ENCODE measurements at places on chromosomes 11 and 22. TPM values are rescaled to one million over a fixed set of nuclear protein-coding genes. Genes with fewer than 3 reads are reported as not detected.

The CDCA5 gene
- 9.0 TPM for total RNA-seq

The CLTCL1 gene
- 4.4 TPM for total RNA-seq

The TRIM51 gene
- not detected for total RNA-seq

The FOLR3 gene
- total RNA-seq: not detected

The BTBD18 gene
- not detected for total RNA-seq

The GAB4 gene
- not detected for total RNA-seq

The SLC22A12 gene
- total RNA-seq: not detected

DNA sequence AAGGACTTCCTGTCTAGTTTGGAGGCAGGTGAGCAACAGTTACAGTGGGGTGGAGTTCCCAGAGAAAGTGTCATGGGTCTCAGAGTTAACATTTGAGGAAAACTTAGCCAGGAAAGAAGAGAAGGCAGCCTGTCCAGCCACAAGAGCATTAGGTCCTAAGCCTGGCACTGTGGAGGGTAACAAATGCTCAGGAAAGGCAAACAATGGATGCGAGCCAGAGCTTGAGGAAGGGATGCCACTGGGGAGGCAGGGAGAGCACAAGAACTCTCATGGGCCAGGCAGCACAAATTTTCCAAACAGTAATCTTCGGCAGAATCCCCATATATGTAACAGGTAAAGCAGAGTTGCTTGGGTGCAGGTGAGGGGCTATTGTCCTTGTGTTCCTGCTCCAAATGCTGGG lies 8.0 kb upstream of the SERPIND1 start:
- DNase-seq: no peak

GRCh38 chr11:70402685-70403084 lies 4.4 kb downstream of the CTTN start:
- no peak for DNase-seq

GRCh38 chr11:68956142-68956541 lies 24.6 kb downstream of the MRGPRD start:
- no peak for DNase-seq

DNA sequence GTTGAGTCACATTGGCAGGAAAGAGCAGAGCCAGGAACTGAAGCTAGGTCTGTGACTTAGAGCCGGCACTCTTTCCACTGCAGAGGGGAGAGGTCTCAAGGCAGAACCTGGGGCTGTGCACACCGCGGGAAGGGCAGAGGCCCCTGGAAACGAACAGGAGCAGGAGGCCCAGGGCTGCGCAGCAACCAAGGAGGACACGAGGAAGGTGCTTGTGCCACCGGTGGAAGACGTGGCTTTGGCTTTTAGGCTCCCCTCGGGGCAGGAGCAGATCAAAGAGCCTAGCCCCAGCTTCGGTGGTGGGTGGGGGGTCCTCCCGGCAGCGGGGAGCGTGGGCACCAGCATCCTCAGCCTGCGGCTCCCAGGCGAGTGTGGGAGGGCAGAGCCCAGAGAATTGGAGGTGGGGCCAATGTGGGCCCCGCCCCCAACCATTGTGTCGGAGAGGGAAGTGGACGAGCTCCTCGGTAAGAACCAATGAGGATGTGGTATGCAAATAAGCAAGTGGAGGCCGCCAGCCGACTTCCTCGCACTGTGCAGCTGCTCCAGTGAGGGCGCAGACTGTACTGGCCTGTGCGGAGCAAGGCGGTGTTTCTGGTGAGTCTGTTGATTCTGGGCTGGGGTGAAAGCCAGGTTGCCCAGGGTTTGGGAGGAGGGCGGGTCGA lies at the start of gene CCDC116:
TSS of gene CCDC116 (plus strand) at position 524 of the 659 bp plus-strand sequence. CDS start 422 bp downstream, outside the sequence.
- no peak for DNase-seq

DNA sequence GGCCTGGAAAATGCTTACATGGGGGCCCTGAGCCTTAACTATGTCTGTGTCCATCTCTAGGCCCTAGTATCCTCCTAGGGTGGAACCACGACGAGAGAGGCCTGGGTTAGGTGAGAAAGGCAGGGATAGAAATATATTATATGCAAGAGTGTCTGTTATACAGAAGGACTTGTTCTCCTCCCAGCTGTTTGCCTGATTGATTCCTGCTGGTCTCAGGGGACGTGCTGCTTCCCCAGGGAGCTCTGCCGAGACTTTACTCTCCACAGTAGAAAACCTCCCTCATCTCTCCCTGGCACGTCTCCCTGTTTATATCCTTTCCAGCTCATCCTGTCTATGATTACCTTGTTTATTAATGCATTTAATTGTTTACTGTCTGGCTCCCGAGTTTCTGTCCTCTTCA lies 132.6 kb downstream of the MIAT start:
- DNase-seq: no peak

DNA sequence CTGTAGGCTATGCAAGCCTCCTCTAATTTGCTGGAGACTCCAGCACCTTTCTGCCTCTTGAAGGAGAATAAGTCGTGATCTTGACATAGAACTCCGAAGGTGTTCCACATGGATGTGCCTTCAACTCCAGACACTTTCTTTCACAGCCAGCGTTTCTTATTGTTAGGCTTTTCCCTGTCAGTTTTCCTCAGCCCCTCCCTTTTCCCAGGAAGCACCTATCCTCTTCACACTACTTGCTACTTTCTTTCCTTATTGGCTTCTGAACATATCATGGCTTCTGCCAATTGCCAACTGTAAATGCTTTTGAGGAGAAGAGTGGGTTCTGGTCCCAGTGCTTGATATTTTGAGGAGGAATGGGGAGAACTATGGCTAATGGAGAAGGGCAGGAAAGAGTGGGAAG lies 216.3 kb upstream of the PGR start:
- DNase-seq: no peak

GRCh38 chr11:134398644-134399292 lies 13.3 kb downstream of the B3GAT1 start:
- no peak for DNase-seq

DNA sequence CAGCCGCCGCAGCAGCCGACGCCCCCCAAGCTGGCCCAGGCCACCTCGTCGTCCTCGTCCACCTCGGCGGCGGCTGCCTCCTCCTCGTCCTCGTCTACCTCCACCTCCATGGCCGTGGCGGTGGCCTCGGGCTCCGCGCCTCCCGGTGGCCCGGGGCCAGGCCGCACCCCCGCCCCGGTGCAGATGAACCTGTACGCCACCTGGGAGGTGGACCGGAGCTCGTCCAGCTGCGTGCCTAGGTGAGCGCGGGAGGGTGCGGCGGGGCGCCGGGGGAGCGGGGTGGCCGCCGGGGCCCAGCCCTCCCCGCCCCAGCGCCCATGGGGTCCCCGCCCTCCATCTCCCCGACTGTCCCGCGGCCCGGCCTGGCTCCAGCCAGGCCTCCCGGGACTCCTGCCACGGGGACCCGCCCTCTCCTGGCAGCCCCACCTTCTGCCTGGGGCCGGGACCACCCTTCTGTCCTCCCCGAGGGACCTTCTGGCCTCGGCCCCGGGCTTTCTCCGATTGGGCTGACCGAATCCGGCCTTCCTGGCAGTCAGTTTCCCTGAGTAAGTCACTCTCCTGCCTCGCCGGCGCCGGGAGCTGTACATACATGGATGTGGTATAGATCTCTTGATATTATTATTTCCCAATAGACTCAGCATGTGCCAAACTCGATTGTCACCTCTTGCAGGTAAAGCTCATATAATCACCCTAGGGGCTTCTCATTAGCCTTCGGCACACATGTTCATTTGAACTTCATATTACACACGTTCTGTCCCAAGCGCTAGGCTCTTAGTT lies 720 bp downstream of the PACS1 start:
- DNase-seq: no peak

- DNase-seq: no peak
Observed at GRCh38 chr11:102967497-102967896, 12.0 kb upstream of the MMP13 start.

DNA sequence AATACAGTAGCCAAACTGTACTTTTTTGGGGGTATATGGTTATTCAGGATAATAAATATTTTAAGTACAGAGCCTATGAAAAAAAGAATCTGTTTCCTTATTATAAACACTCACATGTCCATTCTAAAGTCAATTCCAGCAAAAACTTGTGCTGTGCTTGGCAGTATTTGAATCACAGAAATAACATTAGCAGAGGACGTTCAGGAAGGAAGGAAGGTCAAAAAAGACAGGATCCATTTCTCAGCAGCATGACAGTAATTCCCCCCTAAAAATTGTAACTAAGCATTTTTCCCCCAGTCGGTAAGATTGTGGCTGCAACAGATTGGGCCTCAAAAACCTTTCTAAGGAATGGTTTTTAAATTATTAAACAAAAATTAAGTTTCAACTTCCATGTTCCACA lies 124.8 kb downstream of the ATG16L2 start:
- DNase-seq: no peak

DNA sequence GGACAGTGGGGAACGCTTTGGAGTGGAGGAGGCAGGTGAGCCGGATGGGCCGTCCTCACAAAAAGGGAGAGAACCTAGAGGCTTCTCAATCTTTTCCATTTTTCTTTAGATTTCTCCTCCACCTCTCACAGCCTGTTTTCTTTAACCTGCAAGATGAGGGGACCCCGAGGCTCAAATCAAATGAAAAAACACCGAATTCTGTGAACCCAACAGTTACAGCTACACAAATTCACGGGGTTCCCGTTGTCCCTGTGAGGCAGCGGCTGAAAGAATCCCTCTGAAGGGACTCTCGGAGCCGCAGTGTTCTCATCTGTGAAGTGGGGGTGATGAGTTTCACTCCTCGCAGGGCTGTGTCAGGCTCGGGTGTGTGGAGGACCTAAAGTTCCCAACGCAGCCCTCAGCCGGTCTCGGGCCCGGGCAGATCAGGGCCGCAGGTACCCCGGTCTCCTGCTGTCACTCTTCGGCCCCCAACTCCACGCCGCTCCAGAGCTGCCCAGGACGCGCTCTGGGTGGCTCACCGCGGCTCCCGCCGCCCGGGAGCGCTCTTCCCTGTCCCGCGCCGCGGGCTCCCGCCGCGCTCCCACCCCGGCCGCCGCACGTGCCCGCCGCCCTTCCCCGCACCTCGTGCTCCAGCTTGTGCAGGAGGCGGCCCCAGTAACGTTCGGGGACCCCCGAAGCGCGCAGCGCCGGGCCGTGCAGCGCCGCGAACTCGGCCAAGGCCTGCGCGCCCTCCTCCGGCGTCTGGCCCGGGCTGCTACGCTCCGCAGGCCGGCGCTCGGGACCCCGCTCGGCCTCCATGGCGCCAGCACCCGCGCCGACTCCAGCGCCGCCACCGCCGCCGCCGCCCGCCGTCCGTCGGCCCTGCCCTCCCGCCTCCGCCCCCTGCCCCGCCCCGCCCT lies at the start of gene TTLL12:
TSS of gene TTLL12 (minus strand) at position 863 of the 899 bp plus-strand sequence. CDS start at position 798, 65 bp downstream.
- no peak for DNase-seq
